Cardiac muscle cell (in vitro differentiated cells and primary cell): ENCODE measurements at places on chromosomes 6 and 20.

DNA sequence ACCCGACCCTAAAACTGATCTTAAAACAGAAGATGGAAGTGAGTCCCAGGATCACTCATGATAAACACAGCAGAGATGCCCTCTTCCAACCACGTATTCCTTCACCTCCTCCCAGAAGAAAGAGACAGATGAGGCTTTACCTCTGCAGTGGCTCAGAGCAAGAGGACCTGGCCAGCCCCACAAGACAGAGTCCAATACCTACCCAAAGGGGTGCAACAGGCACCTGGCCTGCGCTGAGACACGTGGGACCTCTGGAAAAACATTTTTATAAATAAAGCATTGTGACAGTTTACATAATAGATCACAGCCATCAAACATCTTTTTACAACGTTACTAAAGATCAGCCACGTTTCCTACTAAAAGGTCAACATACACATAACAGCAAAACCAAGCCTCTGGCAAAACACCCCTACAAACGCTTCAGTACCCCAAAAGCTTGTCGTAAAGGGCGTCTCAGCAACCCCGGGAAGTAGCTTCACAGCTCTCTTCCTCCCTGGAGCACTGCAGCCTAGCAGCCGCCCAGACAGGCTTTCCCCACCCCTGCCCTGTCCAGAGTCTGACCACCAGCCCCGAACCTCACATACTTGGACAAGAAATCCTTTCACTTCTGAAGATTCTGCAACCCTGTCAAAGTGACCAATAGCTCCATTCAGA lies 2.9 kb downstream of the TAF4 start:
- H3K36me3 ChIP-seq: no peaks in the 10 kb centered on the region
- H3K4me1 ChIP-seq: peaks cover 35% of the 10 kb centered on the region
- no peak overlapping the region for H3K4me3 ChIP-seq
- no peak for DNase-seq
- no peaks in the 10 kb centered on the region for H3K27me3 ChIP-seq

GRCh38 chr6:73308712-73309534 lies 45.2 kb downstream of the DPPA5 start:
- H3K27ac ChIP-seq: no peak overlapping the region
- DNase-seq: peak; percentile 20
- H3K4me1 ChIP-seq: no peaks in the 10 kb centered on the region
- H3K4me3 ChIP-seq: peak overlapping the region; percentile 51
- no peaks in the 10 kb centered on the region for H3K36me3 ChIP-seq

- no peaks in the 10 kb centered on the region for H3K27me3 ChIP-seq
- no peak overlapping the region for H3K4me3 ChIP-seq
- no peaks in the 10 kb centered on the region for H3K4me1 ChIP-seq
- H3K27ac ChIP-seq: no peak overlapping the region
- no peaks in the 10 kb centered on the region for H3K36me3 ChIP-seq
These were observed 565.1 kb downstream of the C6orf118 start for GRCh38 chr6:164744301-164744700.

DNA sequence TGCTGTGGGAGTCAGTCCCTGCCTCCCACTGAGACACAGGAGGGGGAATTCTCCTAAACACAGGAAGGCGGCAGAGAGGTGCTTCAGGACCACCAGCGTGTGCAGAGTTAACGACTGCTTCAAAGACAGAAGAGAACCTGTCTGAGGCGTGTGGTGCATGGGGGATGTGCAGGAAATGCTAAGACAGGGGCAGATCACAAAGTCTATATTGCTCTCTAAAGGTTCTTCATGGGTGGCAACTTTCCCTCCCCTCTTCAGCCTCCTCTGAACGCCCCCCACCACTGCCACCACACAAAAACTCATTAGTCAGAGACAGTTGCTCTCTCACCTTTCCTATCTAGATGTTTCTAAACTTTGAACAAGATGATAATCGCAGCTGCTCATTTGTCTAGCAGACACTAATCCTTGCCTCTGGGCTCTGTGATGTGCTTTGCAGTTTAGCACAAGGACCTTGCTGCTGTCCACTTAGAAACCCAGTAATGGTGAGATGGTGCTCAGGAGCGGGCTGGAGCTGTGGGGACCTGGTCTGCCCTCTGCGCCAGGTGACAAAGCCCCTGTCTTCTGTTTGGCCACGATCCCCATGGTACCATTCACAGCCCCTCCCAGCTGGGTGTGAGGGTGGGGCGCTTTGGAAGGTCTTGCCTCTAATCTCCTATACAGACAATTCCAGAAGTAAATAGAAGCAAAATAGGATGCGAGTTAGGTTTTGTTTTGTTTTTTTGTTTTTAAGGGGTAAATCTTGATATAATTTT lies 219.6 kb downstream of the NRN1 start:
- H3K4me1 ChIP-seq: no peaks in the 10 kb centered on the region
- no peak for DNase-seq
- H3K4me3 ChIP-seq: no peak overlapping the region
- H3K27me3 ChIP-seq: no peaks in the 10 kb centered on the region
- H3K36me3 ChIP-seq: no peaks in the 10 kb centered on the region

- H3K27ac ChIP-seq: no peak overlapping the region
- H3K27me3 ChIP-seq: no peaks in the 10 kb centered on the region
- no peaks in the 10 kb centered on the region for H3K4me1 ChIP-seq
- no peaks in the 10 kb centered on the region for H3K36me3 ChIP-seq
These were observed 38.0 kb upstream of the ECHDC1 start for GRCh38 chr6:127381384-127381783.

DNA sequence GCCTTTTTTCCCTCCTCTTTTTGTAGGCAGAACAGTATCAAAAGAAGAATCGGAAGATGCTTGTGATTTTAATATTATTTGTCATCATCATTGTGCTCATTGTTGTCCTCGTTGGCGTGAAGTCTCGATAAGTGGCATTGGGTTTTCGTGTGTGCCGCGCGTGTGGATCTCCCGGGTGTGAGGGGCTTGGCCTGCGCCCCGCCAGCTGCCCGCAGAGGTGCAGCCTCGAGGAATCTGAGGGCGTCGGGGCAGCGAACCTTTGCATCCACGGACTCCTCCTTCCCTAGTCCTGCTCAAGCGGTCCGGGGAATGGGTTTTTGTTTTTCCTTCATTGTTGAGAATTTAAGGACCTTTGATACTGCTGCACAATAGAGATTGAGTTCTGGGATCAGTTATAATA lies 16.4 kb upstream of the NPEPL1 start:
- no peak for DNase-seq
- H3K27ac ChIP-seq: no peak overlapping the region
- no peak overlapping the region for H3K4me3 ChIP-seq
- H3K4me1 ChIP-seq: no peaks in the 10 kb centered on the region
- no peaks in the 10 kb centered on the region for H3K27me3 ChIP-seq

DNA sequence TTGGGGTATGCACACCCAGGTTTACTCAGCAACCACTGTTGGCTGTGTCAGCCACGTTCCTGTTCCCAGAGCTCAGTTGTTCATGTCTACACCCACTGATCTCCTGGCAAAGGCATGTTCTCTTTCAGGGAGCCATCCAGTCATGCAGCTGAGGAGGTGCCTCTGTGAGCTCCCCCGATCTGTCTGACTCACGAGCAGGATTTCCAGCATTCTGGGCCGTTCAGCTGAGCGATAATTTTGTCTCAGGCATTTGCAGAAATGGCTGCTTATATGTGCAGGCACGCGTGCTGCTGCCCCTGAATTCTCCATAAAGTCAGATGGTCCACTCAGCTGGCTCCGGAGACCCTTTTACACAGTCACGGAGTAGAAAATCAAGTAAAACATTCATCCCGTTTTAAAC lies 78.4 kb upstream of the IYD start:
- H3K27me3 ChIP-seq: no peaks in the 10 kb centered on the region
- H3K36me3 ChIP-seq: no peaks in the 10 kb centered on the region
- no peak overlapping the region for H3K4me3 ChIP-seq
- H3K27ac ChIP-seq: no peak overlapping the region
- DNase-seq: no peak

- no peak for DNase-seq
- no peak overlapping the region for H3K4me3 ChIP-seq
- no peaks in the 10 kb centered on the region for H3K4me1 ChIP-seq
- H3K27ac ChIP-seq: no peak overlapping the region
These were observed 2.6 kb upstream of the VGLL2 start for GRCh38 chr6:117262799-117263198.

DNA sequence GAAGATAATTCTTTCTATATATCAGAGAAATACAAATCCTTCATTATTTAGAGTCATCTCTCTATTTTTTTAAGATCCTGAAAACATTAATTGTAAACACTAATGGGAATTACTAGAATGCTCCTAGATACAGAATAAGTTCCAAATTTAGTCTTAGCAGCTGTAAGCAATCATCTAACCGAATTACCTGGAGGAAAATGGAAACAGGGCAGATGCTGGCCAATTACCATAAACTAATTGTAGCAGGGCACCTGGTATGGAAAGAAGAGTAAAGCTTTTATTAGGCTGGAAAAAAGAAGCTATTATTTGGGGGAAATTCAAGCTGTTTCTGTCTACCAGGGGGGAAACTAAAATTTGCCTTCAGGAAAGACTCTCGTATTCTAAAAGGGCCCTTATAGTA lies 257.5 kb downstream of the MMUT start:
- H3K36me3 ChIP-seq: no peaks in the 10 kb centered on the region
- H3K4me1 ChIP-seq: no peaks in the 10 kb centered on the region
- no peak for DNase-seq
- H3K27me3 ChIP-seq: no peaks in the 10 kb centered on the region
- no peak overlapping the region for H3K27ac ChIP-seq

GRCh38 chr6:143673669-143674068 lies 4.1 kb upstream of the PHACTR2 start:
- peak; percentile 55 for DNase-seq
- H3K27ac ChIP-seq: no peak overlapping the region
- H3K4me3 ChIP-seq: no peak overlapping the region
- H3K27me3 ChIP-seq: no peaks in the 10 kb centered on the region
- H3K36me3 ChIP-seq: no peaks in the 10 kb centered on the region

DNA sequence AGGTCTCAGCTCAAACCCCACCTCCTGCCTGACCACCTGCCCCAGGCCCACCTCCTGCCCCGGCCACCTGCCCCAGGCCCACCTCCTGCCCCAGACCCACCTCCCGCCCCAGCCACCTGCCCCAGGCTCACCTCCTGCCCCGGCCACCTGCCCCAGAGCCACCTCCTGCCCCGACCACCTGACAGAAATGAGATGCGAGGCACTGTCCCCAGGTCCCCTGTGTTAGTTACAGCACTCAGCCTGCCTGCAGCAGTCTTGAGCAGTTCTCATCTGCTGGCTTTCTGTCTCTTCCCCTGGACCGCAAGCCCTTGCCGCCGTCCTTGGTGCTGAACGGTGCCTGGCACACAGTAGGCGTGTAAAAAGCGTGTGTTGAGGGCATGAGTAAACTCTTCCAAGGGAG lies 79.5 kb downstream of the CDH4 start:
- no peaks in the 10 kb centered on the region for H3K4me1 ChIP-seq
- no peaks in the 10 kb centered on the region for H3K27me3 ChIP-seq
- no peak for DNase-seq
- no peak overlapping the region for H3K27ac ChIP-seq
